ENCODE measurements at places on chromosomes 16 and 17.

GRCh38 chr16:46899443-46900143 is 15.4 kb downstream of the GPT2 start:
- DNase-seq: no peak

- no peak for DNase-seq
Measured at GRCh38 chr17:78449983-78450595, 71.6 kb downstream of the PGS1 start.

DNA sequence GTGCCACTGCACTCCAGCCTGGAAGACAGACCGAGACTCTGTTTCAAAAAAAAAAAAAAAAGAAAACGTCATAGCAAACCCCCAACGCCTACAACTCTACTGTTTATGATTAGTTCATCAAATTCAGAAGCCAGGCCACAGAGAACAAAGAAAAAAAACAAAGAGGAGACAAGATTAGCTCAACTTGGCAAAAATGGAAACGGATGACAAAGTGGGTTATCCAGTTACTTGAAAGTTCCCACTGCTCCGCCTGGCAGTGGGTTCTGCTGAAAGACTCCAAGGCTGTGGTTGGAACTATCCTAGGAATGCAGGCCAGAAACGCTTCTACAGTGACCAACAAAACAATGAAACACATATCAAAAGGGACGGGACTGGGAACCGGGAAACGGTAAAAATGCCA is 53.1 kb downstream of the MRM3 start:
- no peak for DNase-seq

DNA sequence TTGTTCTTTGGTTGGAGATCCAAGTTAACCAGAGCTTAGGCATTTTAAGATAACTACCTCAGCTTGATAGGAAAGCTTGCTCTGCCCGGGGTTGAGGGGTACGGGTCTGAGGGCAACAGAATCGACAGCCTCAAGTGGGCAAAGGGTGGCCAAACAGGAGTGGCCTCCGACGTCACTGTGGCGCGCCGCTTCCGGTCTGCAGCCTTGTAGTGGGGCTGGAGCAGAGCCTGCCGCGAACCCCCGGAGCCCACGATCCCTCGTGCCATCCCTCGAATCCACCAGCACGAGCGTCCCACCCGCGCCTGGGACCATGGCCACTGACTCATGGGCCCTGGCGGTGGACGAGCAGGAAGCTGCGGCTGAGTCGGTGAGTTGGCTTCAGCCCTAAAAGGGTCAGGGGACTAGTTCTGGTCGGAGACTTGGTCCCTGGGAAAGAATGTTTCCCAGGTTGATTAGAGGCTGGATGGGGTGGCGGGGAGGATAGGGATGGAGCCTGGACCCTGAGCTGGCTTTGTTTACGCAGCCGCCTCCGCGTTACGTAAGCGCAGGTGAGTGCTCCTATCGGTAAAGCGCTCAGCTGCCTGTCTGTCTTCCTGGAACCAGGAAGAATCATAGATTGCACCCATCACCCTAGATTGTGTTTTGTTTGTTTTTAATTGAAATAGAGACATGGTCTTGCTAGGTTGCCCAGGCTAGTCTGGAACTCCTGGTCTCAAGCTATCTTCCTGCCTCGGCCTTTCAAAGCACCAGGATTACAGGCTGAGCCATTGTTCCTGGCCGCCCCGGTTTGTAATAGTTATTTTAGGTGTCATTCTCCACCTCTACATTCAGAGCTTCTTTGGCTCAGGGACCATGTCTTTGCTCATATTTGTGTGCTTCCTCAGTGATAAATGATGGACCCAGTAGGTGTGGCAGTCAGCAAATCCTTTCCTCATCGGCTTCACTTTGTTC is at the start of gene DDX19B:
DDX19B (plus strand) TSS at position 199 of the 951 bp plus-strand sequence; CDS start at position 311, 112 bp downstream.
- DNase-seq: no peak

DNA sequence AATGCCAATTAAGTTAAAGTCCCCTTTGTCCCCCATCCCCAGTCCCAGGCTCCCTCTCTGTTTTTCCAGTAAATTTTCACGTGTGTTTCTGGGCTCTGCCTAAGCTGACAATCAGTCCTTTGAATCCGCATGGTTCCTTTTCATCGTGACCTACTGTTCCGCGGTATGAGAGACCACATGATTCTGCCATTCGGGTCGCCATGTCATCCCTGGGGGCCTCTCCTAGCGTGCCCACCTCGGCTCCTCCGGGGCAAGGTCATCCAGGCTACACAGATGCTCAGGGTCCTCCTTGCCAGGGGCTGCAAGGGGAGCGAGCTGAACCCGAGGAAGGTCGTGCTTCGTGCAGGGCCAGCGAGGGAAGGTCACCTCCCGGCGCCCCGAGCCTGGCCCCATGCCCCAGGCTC is 157.6 kb downstream of the RAB11FIP4 start:
- no peak for DNase-seq

GRCh38 chr16:85055493-85056210 is 28.1 kb downstream of the KIAA0513 start:
- DNase-seq: peak; percentile 20

- DNase-seq: no peak
Measured at GRCh38 chr17:28174352-28175046, 132.0 kb downstream of the NLK start.

DNA sequence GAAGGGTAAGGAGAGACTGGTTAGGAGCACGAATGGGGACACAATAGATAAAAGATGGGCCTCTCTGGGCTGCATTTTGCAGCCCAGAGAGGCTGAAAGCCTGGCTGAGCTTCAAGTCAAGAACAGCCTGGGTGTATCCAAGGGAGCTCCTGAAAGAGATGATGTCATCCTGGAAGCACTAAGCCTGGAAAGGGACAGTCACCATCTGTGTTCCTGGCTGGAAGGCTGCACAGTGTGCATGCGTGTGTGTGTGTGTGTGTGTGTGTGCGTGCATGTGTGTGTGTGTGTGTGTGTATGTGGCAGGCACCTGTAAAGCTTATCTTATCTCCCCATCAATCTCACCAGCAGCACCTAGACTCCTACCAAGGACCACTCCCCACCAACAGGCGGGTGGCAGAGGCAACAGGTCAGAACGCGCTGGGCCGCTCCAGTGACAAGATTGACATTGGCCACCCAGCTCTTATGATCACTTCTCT is 44.1 kb downstream of the COG7 start:
- DNase-seq: no peak

- no peak for DNase-seq
Measured at GRCh38 chr17:56824503-56824902, 9.2 kb downstream of the C17orf67 start.

All from activated naive CD4-positive, alpha-beta T cell (primary cell).